Epithelial cell of umbilical artery (primary cell): ENCODE measurements at places on chromosomes 7 and 10. TPM values are rescaled to one million over a fixed set of nuclear protein-coding genes. Genes with fewer than 3 reads are reported as not detected.

TASOR2 gene
- 48.4 and 73.4 TPM in 2 replicates for total RNA-seq

UTF1 gene
- not detected in 2 replicates for total RNA-seq

JCAD gene
- 37.4 and 40.4 TPM in 2 replicates for total RNA-seq

VAX1 gene
- not detected in 2 replicates for total RNA-seq

ZC3HAV1L gene
- 12.2 and 13.3 TPM in 2 replicates for total RNA-seq

NME8 gene
- not detected in 2 replicates for total RNA-seq

COL17A1 gene
- 0.65 and 1.4 TPM in 2 replicates for total RNA-seq

GPR85 gene
- total RNA-seq, result 1.2 and 4.5 TPM in 2 replicates

ACTL6B gene
- total RNA-seq, result not detected in 2 replicates

TLX1 gene
- total RNA-seq, result 0.15 TPM in 1 of 2 replicates, not detected in the other

NUTM2A gene
- total RNA-seq, result 0.15 TPM in 1 of 2 replicates, not detected in the other

ZNF37A gene
- 7.1 and 13.7 TPM in 2 replicates for total RNA-seq

CHRM2 gene
- total RNA-seq, result under 0.01 TPM in 1 of 2 replicates, not detected in the other

AGMO gene
- total RNA-seq, result 1.3 and 8.2 TPM in 2 replicates

HTR5A gene
- total RNA-seq, result not detected in 2 replicates

ITIH2 gene
- total RNA-seq, result not detected in 2 replicates

PROSER2 gene
- 5.3 and 6.5 TPM in 2 replicates for total RNA-seq

SFXN2 gene
- total RNA-seq, result 4.5 and 12.0 TPM in 2 replicates

SEMA3C gene
- total RNA-seq, result 2.6 and 5.9 TPM in 2 replicates

PON3 gene
- 0.32 and 0.76 TPM in 2 replicates for total RNA-seq

CRTAC1 gene
- 0.30 and 0.32 TPM in 2 replicates for total RNA-seq

NDUFB2 gene
- total RNA-seq, result 139 and 252 TPM in 2 replicates

GPNMB gene
- 0.32 and 1.7 TPM in 2 replicates for total RNA-seq

CDHR1 gene
- under 0.01 TPM in 2 replicates for total RNA-seq

CXCL12 gene
- total RNA-seq, result under 0.01 and 0.46 TPM in 2 replicates

PGAM2 gene
- not detected in 2 replicates for total RNA-seq
